ENCODE measurements at places on chromosomes 4 and X. TPM values are rescaled to one million over a fixed set of nuclear protein-coding genes. Genes with fewer than 3 reads are reported as not detected.

Gene CLDN24
- not detected for total RNA-seq

Gene NAP1L3
- 88.5 TPM for total RNA-seq

Gene MID1IP1
- total RNA-seq, result 42.3 TPM

Gene CTAG1A
- not detected for total RNA-seq

Gene XKRX
- 1.4 TPM for total RNA-seq

Gene FAAH2
- 24.6 TPM for total RNA-seq

- DNase-seq, result no peak
Observed at GRCh38 chrX:136170139-136170800, 22.9 kb downstream of the FHL1 start.

GRCh38 chrX:132120913-132121312 is 6.9 kb downstream of the FRMD7 start:
- DNase-seq, result no peak

- DNase-seq, result no peak
Observed at GRCh38 chrX:153459986-153460385, 10.4 kb downstream of the HAUS7 start.

- peak; percentile 88 for DNase-seq
Observed at GRCh38 chrX:70133303-70134115, at the start of gene IGBP1. Gene IGBP1, plus strand, starts transcription at chrX:70133447. Its CDS starts 501 bp downstream, at chrX:70133948.

DNA sequence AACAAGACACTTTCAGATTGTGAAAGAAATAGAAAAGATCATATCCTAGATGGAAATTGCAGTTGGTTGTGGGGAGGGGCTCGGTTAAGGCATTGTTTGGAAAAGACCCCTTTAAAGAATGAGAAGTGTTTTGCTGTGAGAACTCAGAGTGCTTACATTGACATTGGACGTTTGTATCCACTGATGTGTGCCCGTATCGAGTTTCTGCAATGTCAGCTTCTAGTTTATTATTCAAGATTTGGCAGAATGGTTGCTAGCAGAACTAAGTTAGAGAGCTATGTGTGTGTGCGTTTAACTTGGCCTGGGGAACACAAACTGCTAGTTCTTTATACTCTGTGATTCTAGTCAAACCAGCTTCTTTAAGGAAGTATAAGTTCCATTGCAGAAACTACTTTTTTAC is 2702.5 kb downstream of the PCDH7 start:
- DNase-seq, result no peak

DNA sequence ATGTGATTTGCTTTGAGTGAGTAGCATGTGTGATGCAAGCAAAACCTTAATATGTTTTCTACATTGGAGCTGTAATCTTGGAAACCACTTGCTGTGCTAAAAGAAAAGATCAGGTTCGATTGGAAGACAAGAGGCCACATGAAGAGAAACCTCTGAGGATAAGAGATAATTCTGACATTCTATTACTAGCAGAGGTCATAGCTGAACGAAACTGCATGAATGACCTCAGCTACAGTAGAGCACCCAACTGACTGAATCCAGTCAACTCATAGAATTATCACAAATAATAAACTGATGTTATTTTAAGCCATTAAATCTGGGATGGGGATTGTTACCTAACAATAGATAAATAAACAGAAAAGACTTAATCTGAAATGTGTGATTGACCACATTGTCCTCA is 147.1 kb downstream of the CAMK2D start:
- DNase-seq, result no peak

DNA sequence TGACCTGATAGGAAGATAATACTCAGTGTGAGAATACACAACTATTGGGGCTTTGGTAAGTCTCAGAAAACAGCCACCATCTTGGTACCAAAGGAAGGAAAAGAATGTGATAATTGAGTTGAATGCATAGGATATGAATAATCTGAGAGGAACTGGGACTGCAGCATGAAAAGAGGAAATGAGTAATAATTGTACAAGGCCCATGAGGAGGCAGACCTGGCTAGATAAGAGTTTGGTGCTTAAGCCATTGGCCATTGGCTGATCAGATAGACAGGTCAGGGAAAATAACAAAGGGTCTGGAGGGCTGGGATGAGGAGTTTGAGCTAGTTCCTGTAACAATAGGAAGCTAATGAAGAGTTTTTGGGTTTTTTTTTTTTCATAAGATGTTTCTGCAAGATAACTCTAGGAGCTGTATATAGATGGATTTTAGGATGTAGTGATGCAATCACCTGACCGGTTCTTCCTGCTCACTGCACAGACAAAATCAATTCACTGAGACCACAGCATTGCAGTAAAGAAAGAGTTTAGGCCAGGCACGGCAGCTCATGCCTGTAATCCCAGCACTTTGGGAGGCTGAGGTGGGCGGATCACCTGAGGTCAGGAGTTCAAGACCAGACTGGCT is 5.3 kb upstream of the TRMT2B start:
- no peak for DNase-seq

- DNase-seq, result no peak
Observed at GRCh38 chr4:184021389-184021788, 116.3 kb downstream of the STOX2 start.

GRCh38 chr4:15340902-15341732 is 86.7 kb upstream of the C1QTNF7 start:
- no peak for DNase-seq

DNA sequence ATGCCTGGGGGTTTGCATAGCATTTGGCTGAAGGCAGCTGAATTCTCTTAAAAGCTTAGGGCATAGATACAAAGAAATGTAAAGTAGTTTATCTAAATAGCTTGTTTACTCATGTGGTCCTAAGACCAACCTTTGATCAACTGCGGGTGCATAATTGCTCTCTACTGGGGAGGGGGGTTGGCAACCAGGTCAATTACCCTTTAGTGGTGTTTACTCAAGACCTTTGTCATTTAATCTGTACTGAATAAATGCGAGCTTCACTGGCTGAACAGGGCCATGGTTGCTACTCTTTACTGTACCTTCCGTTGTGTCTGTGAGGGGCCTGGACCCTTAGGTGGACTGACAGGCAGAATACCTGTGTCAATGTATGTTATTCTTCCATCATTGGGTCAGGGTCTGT is 102.7 kb upstream of the FAM9C start:
- no peak for DNase-seq

All from neural progenitor cell (in vitro differentiated cells).